Thoracic aorta (tissue), 2 donors: ENCODE measurements at places on chromosomes 7 and 10.

DNA sequence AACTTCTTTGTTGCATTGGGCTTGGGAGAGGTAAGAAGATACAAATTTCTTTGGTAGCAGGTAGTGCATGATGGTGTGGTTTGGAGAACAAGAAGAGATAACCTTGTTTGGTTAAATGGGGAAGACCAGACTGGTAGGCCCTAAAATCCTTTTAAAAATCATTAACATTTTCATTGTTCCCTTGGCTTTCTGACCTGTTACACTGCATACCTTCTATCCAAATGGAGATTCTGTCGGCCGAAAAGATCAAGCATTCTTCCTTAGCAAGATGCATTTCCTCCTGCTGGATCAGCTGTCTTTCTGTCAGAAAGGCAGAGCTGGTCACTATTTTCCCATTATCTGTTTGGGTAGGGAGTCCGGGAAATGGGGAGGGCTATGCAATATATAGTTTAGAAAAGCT lies 33.7 kb downstream of the AGK start:
- no peak for DNase-seq

DNA sequence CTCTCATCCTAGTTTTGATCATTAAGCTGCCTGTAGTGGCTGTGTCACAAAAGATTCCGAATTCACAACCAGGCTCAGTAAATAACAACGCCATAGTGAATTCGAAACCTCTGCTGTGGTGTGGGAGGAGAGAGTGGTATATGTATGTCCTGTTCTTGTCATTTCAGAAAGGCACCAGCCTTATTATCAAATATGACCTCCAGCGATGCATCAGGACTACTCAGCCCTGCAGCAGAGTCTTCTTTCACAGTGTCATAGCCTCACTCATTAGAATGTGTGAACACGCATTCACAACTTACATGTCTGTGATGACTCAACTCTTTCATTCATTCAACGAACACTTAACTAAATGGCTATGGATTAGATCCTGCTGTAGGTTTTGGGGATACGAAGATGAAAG lies 15.3 kb downstream of the AOC1 start:
- no peak for DNase-seq

DNA sequence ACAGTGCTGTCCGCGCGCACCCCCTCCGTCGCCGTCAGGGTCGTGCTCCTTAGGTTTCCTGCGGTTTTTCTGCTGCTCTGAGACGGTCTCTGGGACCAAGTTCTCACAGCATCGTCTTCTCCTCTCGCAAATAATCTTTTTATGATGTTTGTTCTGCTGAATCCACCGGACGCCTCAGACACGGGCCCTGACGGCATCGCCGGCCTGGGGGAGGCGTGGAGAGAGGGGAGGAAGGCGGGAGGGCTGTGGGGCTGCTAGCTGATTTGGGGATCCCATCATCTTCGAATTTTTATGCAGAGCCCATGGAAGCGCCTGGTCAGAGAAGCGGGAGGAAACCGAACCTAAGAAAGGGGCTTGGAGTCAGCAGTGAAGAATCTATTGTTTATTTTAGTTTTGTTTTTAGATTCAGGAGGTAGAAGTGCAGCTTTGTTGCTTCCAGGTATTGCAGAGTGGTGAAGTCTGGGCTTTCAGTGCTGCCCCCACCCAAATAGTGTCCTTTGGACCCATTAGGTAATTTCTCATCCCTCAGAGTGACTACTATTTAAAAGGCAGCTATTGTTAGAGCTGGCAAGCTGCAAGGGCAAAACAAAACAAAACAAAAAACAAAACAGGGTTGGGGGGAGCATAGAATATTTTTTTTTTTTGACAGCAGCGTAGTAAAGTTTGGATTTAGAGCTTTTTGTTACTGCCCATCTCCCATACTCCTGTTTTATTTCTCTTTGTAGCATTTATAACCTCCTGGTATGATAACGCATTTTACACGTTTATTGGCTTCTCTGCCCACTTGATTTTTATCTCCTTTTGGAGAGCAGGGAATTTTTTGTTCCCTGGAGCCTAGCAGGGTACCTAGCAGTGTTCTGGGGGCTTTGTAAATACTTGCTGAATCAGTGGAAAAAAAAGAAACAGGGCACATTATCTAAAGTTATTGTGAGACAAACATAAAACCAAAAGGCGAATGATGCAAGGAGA lies 92.6 kb downstream of the SPAG6 start:
- no peak for DNase-seq

DNA sequence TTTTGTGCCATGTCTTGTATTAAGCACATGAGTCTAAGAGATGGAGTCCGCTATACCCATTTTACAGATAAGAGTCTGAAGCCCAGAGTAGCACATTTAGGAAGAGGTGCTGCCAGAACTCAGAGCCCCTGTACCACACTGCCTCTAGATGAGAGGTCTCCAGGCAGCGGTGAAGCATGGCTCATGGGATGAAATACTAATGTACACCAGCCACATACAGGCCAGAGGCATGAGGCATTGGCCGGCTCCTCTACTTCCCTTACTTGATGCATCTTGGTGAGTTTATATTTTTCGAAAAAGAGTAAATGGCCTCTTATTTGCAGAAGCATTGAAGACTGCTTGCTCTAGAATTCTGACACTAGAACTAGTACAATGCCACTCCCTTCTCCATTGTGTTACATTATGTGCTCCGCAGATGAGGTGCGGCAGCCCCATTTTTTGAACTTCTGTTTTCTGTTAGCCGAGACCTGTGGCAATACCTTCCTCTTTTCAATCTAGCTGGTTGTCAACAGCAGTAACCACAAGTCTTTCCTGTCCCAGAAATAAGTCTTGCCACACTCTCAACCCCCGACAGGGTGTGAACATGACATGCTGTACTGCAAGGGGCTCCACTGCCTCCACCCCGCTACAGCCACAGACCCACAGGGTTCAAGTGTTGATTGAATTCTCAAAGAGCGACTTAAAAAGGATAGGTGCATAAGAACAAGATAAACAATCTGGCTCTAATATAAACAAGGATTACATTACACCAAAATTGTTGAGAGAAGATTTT lies 145.3 kb downstream of the CELF2 start:
- no peak for DNase-seq

- DNase-seq, result no peak
Observed at GRCh38 chr7:1829111-1829510, 159.0 kb downstream of the ELFN1 start.

DNA sequence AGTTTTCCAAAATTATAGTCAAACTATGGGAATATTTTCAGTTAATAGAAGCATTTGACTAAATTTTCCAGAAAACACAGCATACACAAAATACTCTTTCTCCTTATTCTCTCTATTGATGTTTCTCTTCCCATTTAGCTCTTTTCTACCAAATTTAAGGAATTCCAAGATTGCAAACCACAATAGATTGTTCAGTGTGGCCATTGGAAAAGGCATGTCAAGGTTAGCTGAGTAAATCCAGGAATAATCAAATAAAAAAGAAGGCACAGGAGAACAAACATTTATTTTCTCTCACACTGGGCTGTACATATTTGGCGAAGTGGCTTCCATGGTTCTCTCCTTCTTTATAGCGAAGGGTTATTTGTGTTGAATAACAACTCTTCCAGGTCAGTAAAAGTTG lies 117.3 kb downstream of the THSD7A start:
- no peak for DNase-seq

DNA sequence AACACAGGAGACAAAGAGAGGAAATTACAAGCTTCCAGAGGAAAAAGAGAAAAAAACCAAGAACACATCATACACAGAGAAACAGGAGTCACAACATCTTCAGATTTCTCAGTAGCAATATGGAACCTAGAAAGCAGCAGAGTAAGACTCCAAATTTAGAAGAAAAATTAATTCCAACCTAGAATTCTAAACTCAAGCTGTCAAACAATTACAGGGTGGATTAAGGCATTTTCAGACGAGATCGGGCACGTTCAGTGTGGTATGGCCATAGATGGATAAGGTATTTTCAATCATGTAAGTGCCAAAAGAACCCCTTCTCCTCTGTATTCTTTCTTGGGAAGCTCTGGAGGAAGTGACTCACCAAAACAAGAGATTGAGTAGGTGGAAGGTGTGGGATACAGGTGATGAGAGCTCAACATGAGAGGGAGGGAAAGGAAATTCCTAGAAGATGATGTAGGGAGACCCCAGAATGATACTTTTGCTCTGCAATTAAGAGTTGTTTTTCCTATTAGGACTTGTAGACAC lies 51.6 kb downstream of the FAM204A start:
- no peak for DNase-seq

DNA sequence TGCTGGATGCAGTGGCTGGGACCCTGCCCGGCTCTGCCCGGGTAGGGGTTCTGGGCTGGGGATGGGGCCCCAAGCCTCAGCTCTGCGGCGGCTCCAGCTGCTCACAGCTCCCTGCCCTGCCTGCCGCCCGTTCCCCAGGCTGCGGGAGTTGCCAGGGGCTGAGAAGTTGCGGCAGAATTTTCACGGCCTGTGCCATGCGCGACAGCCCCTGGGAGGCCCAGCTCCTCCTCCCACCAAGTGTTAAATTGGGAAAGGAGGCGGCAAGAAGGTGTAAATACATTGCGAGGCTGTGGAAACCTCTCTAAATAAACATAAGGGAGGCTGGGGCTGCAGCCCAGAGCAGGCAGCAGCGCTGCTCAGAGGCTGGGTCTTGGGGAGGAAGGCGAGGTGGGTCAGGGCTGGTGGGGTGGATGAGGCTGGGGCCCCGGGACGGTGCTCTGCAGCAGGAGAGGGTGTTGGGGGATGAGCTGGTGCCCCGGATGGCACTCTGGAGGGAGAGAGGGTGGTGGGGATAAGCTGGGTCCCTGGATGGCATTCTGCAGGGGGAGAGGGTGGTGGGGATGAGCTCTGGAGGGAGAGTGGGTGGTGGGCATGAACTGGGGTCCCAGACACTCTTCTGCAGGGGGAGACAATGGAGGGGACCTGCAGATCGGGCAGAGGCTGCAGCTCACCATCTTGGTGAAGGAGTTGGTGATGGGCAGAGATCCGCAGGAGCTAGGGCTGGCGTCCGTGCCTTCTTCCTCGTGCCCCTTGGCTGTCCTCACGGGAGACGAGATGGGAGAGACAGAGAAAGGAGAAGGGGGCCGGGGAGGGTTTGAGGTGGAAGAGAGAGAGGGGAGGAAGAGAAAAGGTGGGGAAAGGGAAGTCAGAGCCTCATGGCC lies 85.5 kb upstream of the GNA12 start:
- DNase-seq, result no peak

GRCh38 chr7:117130262-117130661 lies 177.0 kb downstream of the ST7 start:
- DNase-seq, result no peak

DNA sequence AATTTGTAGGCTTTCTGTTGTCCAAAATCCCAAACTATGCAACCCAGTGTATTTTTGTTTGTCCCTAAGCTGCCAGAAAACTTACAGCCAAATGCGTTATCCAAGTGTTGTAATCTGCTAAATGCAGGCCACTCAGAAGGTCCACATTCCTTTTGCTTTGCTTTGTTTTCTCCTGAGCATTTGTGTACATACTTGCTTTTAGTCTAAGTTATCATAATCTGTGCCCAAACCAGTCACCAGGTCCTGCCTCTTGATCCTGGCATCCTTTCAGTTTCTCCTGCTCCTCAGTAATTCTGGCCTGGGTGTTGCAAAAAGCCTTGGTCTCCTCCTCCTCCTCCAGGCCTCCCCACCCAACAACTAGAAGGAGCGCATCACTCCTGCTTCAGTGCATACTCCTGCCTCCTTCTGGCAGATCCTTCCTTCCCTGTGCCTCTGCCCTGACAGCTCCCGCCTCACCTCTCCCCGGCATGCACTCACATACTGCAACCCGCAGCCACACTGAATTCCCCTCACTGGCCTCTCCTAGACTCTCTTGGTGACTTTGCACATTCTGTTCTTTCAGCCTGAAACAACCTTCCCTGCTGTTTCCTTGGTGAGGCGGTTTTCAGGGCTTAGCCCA lies 2.3 kb downstream of the DENND2A start:
- DNase-seq, result no peak

GRCh38 chr10:88293073-88293472 lies 290.0 kb downstream of the RNLS start:
- no peak for DNase-seq

DNA sequence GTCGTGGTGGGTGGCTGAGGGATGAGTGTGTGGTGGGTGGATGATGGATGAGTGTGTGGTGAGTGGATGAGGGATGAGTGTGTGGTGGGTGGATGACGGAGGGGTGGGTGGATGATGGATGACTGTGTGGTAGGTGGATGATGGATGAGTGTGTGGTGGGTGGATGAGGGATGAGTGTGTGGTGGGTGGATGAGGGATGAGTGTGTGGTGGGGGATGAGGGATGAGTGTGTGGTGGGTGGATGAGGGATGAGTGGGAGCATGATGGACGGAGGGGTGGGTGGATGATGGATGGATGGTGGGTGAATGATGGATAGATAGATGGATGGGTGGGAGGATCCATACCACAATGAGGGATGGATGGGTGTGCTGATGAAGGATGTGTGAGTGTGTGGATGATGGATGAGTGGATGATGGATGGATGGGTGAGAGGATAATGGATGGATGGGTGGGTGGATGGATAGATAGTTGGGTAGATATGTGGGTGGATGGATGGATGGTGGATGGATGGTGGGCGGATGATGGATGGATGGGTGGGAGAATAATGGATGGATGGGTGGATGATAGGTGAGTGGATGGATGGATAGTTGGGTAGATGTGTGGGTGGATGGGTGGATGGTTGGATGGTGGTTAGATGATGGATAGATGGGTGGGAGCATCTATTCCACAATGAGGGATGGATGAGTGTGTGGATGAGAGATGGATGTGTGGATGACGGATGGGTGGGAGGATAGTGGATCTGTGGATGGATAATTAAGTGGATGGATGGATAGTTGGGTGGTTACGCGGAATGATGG lies 266.8 kb downstream of the CELF2 start:
- no peak for DNase-seq

GRCh38 chr7:96314402-96315124 lies 7.3 kb downstream of the SLC25A13 start:
- DNase-seq, result no peak

DNA sequence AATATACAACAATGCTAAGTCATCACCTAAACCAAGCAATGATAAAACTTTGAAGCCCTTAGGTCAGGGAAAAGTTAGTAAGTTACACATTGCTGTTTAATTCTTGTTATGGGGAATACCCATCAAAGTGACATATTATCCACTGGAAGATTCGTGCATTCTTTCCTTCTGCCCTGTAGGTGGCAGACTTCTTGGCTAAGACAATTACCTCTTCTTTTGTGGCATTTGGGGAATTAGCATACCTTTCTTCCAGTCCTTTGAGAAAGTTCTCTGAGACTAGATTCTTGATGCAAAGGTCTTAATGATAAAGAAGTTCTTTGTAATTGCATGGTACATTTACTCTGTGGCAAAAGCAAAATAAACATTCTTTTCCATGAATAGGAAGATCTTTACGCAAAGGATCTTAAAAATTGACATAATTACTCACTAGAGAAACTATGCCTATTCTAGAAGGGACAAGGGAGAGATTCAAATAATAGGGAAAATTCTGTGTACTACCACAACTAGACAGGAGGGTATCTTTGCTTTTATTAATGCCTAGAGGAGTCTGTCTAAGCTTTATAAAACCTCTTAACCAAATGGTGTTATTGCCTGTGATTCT lies 395.9 kb downstream of the GRM8 start:
- no peak for DNase-seq

DNA sequence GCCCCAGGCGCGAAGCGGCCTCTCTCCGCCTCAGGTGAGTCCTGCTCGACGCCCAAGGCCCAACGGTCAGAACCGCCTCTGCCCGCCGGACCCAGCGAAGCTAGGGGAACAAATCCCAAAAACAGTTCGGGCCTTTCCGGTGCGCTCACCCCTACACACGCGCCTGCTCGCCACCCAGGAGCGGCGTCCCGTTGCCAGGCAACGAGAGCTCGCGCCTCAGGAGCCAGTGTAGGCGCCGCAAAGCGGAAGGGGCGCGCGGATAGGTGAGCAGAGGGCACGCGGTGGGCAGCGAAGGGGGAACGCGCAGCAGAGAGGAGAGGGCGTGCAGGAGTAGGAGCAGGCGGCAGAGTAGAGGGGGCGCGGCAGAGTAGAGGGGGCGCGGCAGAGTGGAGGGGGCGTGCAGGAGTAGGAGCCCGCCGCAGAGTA lies at the start of the genes DYDC1 and DYDC2:
Gene DYDC1 (minus strand): TSS at position 193 of the 426 bp plus-strand sequence. CDS start 4,154 bp downstream, outside the sequence.
Gene DYDC2 (plus strand): TSS at position 219 of the 426 bp plus-strand sequence. CDS start 5,663 bp downstream, outside the sequence.
- DNase-seq, result no peak
